Effector CD4-positive, alpha-beta T cell (primary cell): ENCODE measurements at places on chromosomes 3 and 15.

DNA sequence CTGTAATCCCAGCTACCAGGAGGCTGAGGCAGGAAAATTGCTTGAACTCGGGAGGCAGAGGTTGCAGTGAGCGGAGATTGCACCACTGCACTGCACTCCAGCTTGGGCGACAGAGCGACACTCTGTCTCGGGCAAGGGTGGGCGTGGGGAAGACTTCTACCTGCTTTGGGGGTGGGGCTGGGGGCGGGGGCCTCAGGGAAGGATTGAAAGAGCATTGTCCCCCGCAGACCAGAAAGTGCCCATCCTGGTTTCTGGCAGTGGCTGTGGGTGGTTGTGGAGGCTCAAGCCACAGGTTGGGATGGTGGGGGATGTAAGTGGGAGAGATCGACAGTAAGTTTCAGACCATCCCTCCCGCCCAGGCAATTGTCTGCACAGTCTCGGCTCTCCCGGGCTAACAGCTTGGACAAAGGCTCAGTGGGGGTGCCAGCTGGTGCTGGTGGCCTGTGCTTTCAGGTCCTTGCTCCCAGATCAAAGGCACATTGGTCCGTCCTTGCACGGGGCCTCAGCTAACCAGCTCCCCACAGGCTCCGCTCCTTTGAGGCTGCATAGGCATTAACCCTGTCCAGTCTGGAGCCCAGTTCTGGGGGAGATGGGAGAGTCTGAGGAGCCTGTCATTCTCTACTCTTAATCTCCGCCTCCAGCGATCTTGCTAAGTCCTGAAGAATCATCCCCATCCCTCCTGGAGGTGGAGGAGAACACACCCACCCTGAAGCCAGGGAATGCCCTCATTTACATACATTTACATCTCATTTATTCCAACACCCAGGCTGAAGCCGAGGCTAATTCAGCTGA lies 8.6 kb downstream of the SCN5A start:
- DNase-seq = no peak

- no peak for DNase-seq
Observed at GRCh38 chr15:39040861-39041260, 476.2 kb upstream of the RASGRP1 start.

DNA sequence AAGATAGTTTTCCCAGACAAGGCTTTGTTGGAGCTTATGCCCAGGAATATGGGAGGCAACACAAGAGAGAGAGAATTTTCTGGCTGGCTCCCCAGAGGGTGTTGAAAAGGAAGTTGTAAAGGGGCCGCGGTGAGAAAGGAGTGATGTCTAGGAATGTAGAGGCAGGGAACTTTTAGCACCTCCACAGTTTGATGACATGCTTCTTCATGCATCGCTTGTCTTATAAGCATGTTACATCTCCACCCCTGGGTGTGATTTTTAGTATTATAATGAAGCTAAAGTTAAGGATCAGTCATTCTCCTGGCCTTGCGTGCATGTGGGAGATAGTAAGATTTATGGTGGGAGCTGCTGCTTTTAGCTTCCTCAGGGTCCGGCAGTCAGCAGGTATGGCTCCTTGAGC lies 32.8 kb upstream of the TF start:
- DNase-seq = no peak

GRCh38 chr15:34436956-34437442 lies 609 bp downstream of the GOLGA8A start:
- DNase-seq = peak; percentile 30

DNA sequence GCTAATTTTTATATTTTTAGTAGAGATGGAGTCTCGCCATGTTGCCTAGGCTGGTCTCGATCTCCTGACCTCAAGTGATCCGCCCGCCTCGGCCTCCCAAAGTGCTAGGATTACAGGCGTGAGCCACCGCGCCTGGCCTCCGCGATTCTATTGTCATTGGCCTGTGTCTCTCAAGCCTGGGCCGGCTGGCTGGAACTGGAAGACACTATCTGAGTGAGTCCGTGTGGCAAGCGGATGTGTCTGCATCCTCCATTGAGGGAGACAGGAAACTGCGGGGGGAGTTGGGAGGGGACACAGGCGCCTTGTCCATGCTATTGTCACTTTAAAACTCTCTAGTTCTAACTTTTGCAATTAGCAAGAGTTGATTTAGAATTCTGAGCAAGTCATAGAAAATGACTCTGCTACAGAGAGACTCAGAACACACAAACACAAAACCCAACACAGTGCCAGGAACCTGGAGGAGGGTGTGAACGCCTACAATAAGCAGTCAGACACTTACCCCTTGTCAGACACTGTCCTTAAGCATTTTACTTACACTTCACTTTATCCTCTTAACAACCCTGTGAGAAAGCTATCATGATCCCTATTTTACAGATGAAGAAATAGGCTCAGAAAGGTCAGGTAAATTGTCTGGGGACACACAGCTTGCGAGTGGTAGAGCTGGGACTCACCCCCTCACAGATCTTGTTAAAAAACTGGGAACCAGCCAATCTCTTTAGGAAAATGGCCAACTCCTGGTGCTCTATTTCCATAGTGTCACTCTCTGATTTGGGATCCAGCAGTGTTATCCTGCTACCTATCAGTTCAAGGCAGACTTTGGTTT lies 38.7 kb downstream of the ANP32A start:
- no peak for DNase-seq

DNA sequence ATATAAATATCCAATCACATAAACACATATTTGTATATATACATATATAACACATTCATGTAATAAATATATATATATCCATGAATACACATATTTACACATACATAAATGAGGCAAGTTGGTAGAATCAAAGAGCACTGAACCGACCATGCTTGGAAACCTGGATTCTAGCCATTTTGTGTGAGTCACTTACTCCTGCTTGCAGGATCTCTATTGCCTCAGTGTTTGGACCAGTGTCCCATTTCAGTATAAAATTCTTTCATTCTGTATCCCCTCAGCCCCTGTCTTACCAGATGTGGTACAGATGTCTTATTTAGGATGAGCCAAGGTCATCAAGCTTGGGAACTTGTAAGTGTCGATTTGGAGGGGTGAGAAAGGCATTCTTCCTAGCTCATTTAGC lies 391.4 kb upstream of the FRG2C start:
- DNase-seq = no peak

DNA sequence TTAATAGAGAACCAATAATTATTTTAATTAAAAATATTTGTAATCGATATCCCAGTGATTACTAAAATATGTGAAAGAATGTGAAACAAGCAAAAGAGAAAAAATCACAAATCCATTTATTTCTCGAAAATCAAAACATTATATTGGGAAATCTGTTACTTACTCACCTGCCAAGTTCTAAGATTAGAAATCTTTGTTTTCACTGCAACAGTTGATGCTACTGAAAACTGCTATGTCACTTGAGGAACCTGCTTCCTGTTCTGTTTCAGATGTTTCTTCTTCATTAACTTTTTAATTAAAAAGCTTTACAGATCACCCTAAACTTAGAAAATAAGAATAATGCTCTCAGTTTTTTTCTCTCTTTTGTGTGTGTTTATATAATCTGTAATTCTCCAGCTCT lies 13.7 kb upstream of the DPH6 start:
- no peak for DNase-seq

GRCh38 chr3:10465161-10465560 lies 40.2 kb downstream of the ATP2B2 start:
- no peak for DNase-seq

- no peak for DNase-seq
Observed at GRCh38 chr15:82040390-82040789, 5.4 kb downstream of the MEX3B start.

- DNase-seq = no peak
Observed at GRCh38 chr3:112744825-112745566, 101.7 kb downstream of the CD200R1L start.

- no peak for DNase-seq
Observed at GRCh38 chr3:40137591-40138295, 171.8 kb upstream of the EIF1B start.
